Right atrium auricular region (tissue), 2 donors: ENCODE measurements at places on chromosomes 7 and 10. TPM values are rescaled to one million over a fixed set of nuclear protein-coding genes. Genes with fewer than 3 reads are reported as not detected.
A peak's percentile ranks its signal among the peaks of the same experiment; 100 is the strongest.

The CALHM3 gene
- total RNA-seq, result not detected

DNA sequence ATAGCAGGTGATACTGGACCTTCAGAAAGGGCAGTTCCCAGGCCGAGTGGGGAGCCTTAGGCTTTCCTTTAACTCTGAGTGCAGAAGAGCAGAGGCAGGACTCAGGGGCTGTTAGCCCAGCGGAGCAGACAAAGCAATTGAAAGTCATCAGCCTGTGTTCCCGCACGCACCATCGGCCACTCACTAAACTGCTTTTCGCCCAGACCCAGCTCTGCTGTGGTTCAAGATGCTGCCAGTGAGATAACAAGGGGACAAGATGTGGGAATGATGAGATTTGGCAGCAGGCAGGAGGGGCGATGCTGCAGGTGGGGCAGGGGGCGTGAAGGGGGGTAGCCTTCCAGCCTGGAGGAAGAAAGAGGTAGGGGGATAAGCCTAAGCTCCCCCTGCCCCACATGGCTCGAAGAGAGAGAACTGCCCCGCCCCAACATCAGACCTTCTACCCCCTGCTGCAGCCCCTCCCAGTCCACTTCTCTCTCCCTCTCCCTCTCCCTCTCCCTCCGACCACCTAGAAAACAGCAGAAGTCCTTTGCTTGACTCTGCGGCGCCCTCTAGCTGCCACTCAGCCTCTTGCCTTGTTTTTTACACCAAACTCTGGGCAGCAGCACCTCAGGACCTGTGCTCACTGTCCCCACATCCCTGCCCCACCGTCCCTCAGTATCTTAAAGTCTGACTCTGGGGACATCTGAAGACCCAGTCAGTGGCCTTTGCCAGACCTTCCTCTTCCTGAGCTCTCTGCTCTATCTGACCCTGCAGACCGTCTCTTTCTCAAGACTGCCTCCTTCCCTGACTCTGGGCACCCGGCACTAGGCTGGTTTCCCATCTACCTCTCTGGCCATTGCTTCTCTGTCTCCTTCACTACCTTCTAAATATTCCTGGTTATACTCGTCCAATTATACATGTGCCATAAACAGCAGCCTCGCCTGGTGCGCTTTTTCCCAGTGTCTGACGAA lies 110.5 kb downstream of the C10orf105 start:
- peak; percentile 81 for DNase-seq

DNA sequence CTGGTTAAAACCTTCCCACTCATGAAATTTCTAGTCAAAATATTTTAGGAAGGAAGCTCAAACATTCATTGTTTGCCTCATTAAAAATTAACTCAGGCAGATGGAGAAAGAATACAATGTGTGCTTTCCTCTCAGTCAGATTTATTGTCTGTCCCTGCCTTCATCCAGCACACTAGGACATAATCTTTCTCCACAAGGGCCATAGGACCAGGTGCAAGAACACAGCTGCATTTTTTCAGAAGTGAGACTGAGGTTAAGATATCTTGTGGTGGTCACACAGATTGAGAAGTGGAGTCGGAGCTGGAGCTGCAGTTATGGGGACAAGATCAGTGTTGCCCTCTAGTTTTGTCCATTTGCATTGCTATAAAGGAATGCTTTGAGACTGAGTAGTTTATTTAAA lies 666.3 kb downstream of the CCSER2 start:
- no peak for DNase-seq

- DNase-seq, result no peak
Observed at GRCh38 chr10:44069573-44069972, 315.3 kb downstream of the CXCL12 start.

GRCh38 chr7:104973909-104974415 lies 40.0 kb upstream of the KMT2E start:
- DNase-seq, result no peak
